ENCODE measurements at places on chromosomes 4 and X.

GRCh38 chr4:105930698-105931097, 35.4 kb downstream of the NPNT start:
- H3K27me3 ChIP-seq: no peaks in the 10 kb centered on the region
- peaks cover 6% of the 10 kb centered on the region for H3K4me1 ChIP-seq
- H3K4me3 ChIP-seq: no peak overlapping the region
- peaks cover 5% of the 10 kb centered on the region for H3K36me3 ChIP-seq
- DNase-seq: no peak
- H3K27ac ChIP-seq: no peak overlapping the region

- H3K27ac ChIP-seq: no peak overlapping the region
- no peak for DNase-seq
- no peaks in the 10 kb centered on the region for H3K36me3 ChIP-seq
- H3K27me3 ChIP-seq: no peaks in the 10 kb centered on the region
- H3K4me3 ChIP-seq: no peak overlapping the region
- H3K4me1 ChIP-seq: peaks cover 21% of the 10 kb centered on the region
Measured at GRCh38 chr4:113159942-113160545, 110.6 kb downstream of the ANK2 start.

GRCh38 chr4:71237641-71238040, 101.2 kb upstream of the SLC4A4 start:
- H3K27ac ChIP-seq: no peak overlapping the region
- DNase-seq: no peak
- no peaks in the 10 kb centered on the region for H3K36me3 ChIP-seq
- H3K4me1 ChIP-seq: peaks cover 41% of the 10 kb centered on the region

DNA sequence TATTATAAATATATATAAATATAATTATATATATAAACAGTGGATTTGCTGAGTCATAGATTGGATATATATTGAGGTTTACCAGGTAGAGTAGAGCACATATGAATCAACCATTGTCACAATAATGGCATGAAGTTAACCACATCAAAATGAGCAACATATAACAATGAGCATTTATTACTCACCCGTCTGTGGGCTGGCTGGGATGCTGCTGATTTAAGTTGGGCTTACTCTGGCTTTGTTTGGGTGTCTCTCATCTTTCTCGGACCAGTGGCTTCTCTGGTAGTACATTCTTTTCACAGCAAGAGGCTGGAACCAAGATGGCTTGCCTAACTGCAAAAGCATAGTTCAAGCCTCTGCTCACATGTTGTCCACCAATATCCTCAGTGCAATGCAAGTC, 111.7 kb upstream of the TAPT1 start:
- DNase-seq: no peak
- H3K4me3 ChIP-seq: no peak overlapping the region
- H3K4me1 ChIP-seq: no peaks in the 10 kb centered on the region
- no peaks in the 10 kb centered on the region for H3K36me3 ChIP-seq

- H3K27me3 ChIP-seq: no peaks in the 10 kb centered on the region
- DNase-seq: no peak
- H3K4me3 ChIP-seq: peak overlapping the region; percentile 7
- H3K4me1 ChIP-seq: peaks cover 24% of the 10 kb centered on the region
- peak overlapping the region; percentile 94 for H3K27ac ChIP-seq
Measured at GRCh38 chr4:123699880-123700771, 303.5 kb downstream of the SPRY1 start.

GRCh38 chr4:100174985-100175383, 15.3 kb downstream of the DDIT4L start:
- no peak overlapping the region for H3K27ac ChIP-seq
- H3K27me3 ChIP-seq: no peaks in the 10 kb centered on the region
- H3K4me3 ChIP-seq: no peak overlapping the region
- no peaks in the 10 kb centered on the region for H3K36me3 ChIP-seq

GRCh38 chr4:183195534-183195933, 96.5 kb downstream of the WWC2 start:
- no peak for DNase-seq
- peaks cover 11% of the 10 kb centered on the region for H3K36me3 ChIP-seq
- no peaks in the 10 kb centered on the region for H3K27me3 ChIP-seq
- H3K4me3 ChIP-seq: no peak overlapping the region
- H3K4me1 ChIP-seq: peaks cover 13% of the 10 kb centered on the region

DNA sequence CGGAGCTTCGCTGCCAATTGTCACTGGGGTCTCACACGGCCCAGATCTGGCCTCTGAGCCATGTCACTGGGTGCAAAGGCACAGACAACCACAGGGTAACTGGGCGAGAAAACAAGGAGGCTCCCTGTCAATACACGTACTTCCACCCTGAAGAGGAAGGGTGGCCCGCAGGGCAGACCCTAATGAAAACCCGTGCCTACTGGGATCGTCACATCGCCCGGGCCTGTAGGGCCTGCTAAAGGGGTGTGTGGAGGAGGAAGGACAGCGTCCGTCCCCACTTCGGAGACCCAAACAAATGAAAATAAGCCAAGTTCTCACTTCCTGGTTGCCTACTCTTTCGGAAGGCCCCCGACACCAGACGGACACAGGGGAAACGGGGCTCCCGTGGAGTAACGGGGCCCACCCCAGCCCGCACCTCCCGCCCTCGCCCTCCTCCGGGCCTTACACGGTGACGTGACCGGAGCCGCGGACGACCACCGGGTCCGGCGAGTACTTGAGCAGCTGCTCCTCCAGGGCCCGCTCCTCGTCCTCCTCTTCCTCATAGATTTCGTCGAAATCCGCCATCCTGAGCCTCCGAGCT, 578 bp downstream of the CHIC2 start:
- peak overlapping the region; percentile 93 for H3K4me3 ChIP-seq
- H3K36me3 ChIP-seq: no peaks in the 10 kb centered on the region
- DNase-seq: peak; percentile 23
- H3K4me1 ChIP-seq: peaks cover 41% of the 10 kb centered on the region
- H3K27ac ChIP-seq: peak overlapping the region; percentile 96
- no peaks in the 10 kb centered on the region for H3K27me3 ChIP-seq

DNA sequence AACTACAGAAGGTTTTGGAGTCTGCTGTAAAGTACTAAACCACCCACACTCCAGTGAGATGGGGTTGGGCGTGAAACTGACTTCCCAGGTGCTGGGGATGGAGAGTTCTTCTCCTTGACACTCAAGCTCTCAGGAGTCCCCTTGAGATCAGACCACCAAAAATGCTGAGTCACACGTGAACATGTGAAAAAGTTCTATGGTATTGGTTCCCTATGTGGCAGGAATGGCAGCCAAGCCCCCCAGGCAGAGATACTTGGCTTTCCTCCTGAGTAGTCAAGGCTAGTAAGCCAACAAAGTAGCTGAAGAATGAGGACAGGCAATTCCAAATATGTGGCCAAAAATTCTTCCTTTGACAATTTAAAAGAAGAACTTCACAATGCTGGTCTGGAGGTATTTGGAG, 222.0 kb upstream of the ADAMTS3 start:
- no peak overlapping the region for H3K4me3 ChIP-seq
- H3K27ac ChIP-seq: no peak overlapping the region
- H3K27me3 ChIP-seq: no peaks in the 10 kb centered on the region
- DNase-seq: no peak
- no peaks in the 10 kb centered on the region for H3K4me1 ChIP-seq
- H3K36me3 ChIP-seq: no peaks in the 10 kb centered on the region

DNA sequence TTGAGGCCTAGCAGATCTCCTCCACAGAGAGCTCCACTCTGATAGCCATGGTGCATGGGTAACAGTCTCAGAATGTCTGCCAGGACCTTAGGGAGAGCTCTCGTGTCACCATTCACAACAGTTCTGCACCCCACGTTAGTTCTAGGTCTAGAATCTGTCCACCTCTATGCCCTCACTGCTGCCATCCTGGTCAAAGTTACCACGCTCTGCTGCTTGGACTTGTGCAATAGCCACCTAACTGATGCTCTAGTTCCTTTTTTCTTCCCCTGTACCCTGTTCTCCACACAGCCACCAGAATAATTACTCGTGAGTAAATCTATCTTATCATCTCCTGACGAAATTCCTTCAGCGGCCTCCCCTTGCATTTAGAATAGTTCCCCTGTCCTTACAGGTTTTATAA, 268.8 kb upstream of the GATB start:
- H3K4me3 ChIP-seq: no peak overlapping the region
- no peak for DNase-seq
- peaks cover 2% of the 10 kb centered on the region for H3K4me1 ChIP-seq
- H3K27ac ChIP-seq: no peak overlapping the region
- H3K36me3 ChIP-seq: no peaks in the 10 kb centered on the region
- H3K27me3 ChIP-seq: no peaks in the 10 kb centered on the region

GRCh38 chr4:72312032-72312650, 256.9 kb downstream of the ADAMTS3 start:
- no peaks in the 10 kb centered on the region for H3K27me3 ChIP-seq
- peaks cover 22% of the 10 kb centered on the region for H3K4me1 ChIP-seq
- no peaks in the 10 kb centered on the region for H3K36me3 ChIP-seq

DNA sequence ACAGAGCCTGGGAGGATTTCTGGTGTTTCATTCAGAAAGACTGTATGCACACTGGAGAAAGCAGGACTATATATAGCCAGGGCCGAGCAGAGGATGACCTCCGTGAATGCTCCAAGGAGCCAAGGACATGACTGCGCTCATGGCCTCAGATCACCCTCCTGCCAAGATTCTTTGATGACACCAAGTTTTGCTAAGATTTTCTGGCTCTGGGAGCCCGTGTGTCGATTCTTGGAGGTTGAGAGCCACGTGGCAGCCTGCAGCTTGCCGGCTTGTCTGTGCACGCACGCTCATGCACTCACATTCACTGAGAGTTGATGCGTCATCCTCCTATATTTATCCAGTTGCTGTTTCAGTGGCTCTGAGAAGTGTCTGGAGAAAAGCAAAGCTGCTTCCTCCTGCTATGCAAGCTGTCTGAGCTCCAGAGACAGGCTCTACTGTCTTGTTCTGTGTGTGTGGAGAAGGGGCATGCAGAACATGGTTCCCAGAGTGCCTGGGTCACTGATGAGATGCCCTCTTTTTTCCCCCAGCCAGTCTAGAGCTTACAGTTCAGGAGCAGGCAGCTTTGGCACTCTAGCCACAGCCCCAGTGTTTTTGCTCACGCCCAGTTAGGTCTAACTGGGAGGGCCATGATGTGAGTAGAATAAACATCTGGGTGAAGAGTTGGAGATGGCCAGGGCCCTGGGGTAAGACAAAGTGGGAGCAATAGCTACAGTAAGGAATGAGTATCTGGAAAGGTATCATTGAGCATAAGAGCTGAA, 64.9 kb upstream of the SCOC start:
- no peak overlapping the region for H3K4me3 ChIP-seq
- peak overlapping the region; percentile 55 for H3K27ac ChIP-seq
- DNase-seq: no peak
- no peaks in the 10 kb centered on the region for H3K36me3 ChIP-seq
- H3K27me3 ChIP-seq: peaks cover 2% of the 10 kb centered on the region

- no peaks in the 10 kb centered on the region for H3K27me3 ChIP-seq
- peaks cover 3% of the 10 kb centered on the region for H3K36me3 ChIP-seq
- no peak for DNase-seq
- peaks cover 35% of the 10 kb centered on the region for H3K4me1 ChIP-seq
- H3K4me3 ChIP-seq: no peak overlapping the region
Measured at GRCh38 chr4:81723927-81724587, 252.3 kb upstream of the RASGEF1B start.

- H3K27ac ChIP-seq: no peak overlapping the region
- no peaks in the 10 kb centered on the region for H3K36me3 ChIP-seq
- H3K4me1 ChIP-seq: no peaks in the 10 kb centered on the region
- H3K4me3 ChIP-seq: no peak overlapping the region
- DNase-seq: no peak
Measured at GRCh38 chr4:62243895-62244294, 1043.8 kb downstream of the ADGRL3 start.

Data from mesothelial cell of epicardium (in vitro differentiated cells).